ENCODE measurements at places on chromosomes 11 and 22.

DNA sequence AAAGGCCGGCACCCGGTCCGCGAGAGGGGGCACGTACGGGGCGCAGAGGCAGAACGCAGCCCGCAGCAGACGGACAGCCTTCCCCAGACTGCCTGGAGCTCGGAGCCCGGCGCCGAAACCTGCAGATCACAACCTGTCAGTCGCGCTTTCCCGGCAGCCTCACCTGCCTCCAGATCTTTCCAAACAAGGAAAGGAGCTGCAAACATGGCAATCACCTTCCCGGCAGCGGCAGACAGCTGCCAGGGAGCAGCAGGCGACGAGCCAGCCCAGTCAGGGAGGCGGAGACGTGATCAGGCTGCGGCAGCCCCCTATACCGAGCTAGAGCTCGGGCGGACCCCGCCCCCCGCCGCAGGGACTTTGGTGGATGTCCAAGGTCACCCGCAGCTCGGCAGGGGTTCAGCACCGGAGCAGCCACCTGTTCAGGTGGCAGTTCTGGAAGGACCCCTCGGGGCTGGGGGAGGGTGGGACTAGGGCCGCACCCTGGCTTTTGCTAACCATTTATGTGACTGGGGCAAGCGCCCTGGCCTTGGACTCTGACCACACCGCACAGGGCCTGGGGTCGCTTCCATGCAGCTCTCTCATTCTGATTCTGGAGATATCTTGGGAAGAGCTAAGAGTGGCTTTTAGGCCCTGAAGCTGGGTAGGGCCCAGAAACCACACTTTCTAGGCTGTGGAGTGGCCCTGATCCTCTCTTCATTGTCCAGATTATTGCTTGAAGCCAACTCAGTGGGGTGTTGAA lies 143.8 kb downstream of the NECTIN1 start:
- DNase-seq = no peak

DNA sequence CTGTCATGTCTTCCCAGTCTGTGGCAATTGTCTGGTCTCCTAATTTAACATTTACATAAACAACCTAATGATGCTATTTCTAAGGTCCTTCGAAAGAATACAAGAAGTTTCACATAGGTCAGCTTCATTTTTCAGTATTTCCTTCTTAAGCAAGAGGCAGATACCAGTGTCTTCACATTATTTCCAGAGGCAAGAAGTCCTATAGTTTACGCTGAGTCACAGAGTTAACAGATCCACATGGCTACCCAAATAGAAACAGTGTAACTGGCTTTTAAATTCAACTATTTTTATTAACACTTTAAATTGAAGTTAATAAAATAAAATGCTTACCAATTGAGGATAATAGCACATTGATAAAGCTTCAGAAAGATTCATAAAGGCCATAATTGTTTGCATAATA lies 10.9 kb downstream of the PRRG4 start:
- DNase-seq = no peak

DNA sequence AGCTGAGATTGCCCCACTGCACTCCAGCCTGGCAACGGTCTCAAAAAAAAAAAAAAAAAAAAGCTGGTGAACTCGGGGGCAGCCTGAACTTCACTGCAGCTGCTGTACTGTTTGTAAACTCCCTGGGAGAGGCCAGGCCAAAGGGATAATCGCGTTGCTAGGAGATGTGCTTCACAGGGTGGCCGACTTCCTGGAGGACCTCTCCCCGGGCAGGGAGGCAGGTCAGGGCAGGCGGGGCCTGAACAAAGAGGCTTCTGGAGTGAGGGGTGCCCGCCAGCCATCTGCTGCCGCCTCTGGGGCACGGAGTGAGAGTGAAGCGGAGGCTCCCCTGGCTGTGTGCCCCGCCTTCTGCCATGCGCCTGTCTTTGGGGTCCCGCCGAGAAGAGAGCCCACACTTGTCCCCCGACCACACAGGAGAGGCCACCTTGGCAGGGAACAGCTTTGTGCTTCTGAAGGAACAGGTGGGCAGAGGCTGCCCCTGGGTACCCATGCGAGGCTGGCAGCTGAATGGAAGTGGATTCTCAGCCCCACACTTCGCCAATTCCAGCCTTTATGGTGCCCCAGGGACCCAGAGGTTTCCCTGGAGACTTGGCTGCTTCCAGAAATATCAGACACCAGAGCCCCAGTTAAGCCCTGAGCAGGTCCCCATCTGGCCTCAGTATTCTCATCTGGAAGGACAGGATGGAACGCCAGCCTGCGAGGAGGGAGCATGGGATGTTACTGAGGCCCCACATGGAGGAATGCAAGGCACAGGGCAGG lies 29.6 kb downstream of the TMEM184B start:
- no peak for DNase-seq

DNA sequence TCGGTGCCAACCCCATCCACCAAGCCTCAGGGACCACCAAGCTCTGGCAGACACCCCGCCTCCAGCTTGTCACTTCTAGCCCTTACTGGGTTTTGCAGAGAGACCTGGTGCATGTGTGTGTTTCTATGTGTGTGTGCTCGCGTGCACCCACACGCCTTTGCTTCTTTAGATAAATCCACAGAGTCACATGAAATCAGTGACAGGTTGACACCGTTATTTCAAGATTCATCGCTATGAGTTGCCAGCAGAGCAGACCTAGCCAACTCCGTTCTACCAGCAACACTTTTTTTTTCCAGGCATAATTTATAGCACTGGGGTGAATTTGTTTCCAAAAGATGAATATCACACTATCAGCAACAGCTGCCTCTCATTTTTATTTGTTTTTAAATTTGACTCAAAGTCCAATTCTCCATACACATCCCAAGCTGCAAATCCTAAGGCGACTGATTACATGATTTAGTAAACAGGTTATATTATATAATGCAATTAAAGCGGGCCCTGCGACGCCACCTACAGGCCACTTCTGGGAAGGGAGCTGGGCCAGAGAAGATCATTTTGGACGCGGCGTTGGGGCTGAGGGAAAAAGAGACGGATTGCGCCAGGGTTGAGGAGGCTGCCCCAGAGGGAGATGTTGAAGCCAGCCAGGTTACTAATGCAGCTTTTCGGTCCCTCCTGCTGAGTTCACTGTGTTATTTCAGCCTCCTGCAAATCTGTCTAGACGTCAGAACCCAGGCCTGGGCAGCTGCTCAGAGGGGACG lies 150.5 kb downstream of the FEZ1 start:
- DNase-seq = peak; percentile 82

DNA sequence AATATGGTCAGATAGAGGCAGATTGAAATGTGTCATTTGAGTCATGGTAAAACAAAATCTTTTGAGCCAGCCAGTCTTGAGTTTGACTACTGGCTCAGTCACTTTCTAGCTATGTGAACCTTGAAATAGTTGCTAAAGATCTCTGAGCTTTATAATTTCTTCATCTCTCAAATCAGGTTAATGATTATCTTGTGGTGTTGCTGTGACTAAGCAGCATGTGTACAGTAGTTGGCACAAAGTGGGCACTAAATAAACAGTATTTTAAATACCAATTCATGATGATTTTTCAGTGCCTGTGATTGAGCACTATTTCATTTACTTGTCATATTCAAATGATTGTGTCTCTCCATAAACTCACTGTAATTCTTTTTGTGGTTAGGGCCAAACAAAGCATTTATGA lies 70.8 kb downstream of the RAB38 start:
- no peak for DNase-seq

GRCh38 chr22:25950111-25950510 lies 208.1 kb downstream of the MYO18B start:
- DNase-seq = no peak

GRCh38 chr22:20015971-20016733 lies 471 bp downstream of the ARVCF start:
- no peak for DNase-seq

DNA sequence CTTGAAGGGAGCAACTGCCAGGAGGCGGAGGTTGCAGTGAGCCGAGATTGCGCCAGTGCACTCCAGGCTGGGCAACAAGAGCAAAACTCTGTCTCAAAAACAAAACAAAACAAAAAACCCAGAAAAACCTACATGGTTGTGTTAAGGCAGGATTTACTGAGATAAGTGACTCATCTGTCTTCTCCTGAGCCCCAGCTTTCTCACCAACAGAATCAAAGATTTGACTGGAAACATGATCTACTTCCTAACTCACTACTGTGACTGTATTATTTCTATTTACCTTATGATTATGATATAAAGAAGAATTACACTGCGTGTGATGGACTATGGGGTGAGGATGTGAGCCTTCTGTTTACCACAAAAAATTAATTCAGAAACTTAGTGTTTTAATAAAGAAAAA lies 21.8 kb downstream of the FAM118B start:
- no peak for DNase-seq

DNA sequence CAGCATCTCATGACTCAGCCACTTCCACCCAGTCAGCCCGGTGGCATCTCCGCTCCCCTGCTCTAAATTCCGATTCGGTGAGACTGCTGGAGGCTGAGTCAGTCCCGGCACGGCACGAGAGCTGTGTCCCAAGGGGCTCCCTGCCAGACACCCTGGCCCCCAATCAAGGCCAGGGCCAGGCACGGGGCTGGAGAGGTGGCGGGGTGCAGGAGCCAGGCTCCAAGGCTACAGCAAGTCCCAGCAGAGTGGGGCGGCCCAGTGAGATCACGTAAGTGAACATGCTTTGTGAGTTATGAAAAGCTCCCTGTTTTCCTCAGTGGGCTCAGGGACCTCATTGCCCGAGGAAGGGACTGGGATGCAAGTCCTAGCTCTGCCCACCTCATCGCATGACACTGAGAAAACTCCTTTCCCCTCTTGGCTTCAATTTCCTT lies 3.0 kb downstream of the C11orf68 start:
- DNase-seq = peak; percentile 96

GRCh38 chr11:57502376-57502775 lies 13.1 kb downstream of the SLC43A1 start:
- no peak for DNase-seq

DNA sequence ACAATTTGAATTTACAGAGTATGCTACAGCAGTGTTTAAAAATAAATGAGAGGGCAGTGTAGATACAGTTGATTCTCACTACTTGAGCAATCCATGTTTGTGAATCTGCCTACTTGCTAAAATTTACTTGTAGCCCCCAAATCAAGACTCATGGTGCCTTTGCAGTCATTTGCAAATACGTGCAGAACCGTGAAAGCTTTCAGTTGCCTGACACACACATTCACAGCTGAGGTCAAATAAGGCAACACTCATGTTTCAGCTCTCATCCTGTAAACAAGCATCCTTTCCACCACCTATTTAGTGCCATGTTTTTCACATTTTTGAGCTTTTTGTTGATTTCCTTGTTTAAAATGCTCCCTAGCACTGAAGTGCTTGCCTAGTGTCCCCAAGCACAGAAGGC lies 32.5 kb upstream of the RASL10A start:
- DNase-seq = no peak

- peak; percentile 47 for DNase-seq
These were observed at the start of gene TUBA8 for GRCh38 chr22:18110194-18110953. TUBA8 (plus strand) TSS chr22:18110809; CDS start chr22:18110866, 57 bp downstream.

- peak; percentile 52 for DNase-seq
These were observed 23.5 kb downstream of the DRICH1 start for GRCh38 chr22:23608583-23608982.

DNA sequence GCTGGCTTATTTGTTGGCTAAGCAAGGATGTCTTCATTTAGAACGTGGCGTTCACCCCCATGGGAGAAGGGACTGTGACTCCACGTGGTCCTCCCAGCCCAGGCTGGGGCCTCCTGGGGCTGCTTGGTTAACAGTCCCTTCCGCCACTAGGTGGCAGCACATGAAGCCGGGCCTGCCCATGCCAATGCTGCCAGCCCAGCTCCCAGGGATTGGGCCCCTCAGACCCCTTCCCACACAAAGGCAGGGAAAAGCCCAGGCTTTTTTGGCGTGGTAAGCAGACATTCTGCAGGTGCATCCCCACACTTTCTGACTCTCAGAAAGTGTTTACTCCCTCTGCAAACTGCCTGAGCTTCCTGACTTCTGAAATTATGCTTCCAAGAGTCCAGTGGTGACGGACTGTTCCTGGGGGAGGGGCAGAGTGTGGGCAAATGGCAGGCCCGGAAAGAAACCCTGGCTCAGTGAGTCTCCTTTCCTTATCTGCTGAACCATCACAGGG lies 3.1 kb downstream of the CBX6 start:
- peak; percentile 87 for DNase-seq

DNA sequence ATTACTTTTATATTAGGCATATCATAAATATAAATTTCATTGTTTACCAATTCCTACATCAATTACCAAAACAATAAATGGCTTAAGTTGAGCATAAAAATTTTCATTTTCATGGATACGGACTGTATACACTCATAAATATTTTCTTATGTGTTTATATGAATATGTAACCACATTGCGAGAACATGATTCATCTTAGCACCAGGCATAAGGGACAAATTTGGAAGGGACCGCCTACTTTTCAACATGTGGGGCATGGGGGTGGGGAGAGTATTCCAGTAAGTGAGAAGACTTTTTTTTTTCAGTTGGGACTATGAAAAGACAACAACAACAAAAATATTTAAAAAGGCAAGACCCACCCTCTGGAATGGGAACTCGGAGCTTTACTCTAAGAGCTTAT lies 296.1 kb downstream of the RAB38 start:
- peak; percentile 52 for DNase-seq

- no peak for DNase-seq
These were observed 812.2 kb downstream of the LRRC4C start for GRCh38 chr11:40647295-40647694.

DNA sequence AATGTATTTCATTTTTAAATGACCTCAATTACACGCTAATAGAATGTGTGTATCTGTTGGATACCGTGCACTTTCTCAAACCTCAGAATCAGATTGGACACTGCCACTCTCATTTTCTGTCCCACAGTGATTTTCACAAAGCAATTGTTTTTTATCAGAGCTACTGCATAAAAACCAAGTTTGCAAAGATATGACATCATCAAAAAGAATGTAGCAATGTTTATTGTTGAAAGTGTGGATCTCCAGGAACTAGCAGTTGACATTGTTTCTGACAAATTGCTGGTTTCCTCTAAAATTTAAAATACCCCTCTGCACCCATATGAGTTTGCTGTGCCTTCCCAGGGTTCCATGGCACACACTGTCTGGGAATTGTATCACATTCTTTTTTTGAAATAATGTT lies 362.7 kb upstream of the DDI1 start:
- peak; percentile 46 for DNase-seq

- no peak for DNase-seq
These were observed 706 bp upstream of the OR51E1 start for GRCh38 chr11:4643076-4643475.
